ENCODE measurements at places on chromosomes 2 and 18.
A peak's percentile ranks its signal among the peaks of the same experiment; 100 is the strongest.

GRCh38 chr18:77145364-77145901 lies 12.8 kb upstream of the MBP start:
- DNase-seq: no peak

GRCh38 chr2:190849774-190850173 lies 30.8 kb upstream of the GLS start:
- no peak for DNase-seq

GRCh38 chr2:207320381-207321159 lies 154.8 kb upstream of the KLF7 start:
- no peak for DNase-seq

DNA sequence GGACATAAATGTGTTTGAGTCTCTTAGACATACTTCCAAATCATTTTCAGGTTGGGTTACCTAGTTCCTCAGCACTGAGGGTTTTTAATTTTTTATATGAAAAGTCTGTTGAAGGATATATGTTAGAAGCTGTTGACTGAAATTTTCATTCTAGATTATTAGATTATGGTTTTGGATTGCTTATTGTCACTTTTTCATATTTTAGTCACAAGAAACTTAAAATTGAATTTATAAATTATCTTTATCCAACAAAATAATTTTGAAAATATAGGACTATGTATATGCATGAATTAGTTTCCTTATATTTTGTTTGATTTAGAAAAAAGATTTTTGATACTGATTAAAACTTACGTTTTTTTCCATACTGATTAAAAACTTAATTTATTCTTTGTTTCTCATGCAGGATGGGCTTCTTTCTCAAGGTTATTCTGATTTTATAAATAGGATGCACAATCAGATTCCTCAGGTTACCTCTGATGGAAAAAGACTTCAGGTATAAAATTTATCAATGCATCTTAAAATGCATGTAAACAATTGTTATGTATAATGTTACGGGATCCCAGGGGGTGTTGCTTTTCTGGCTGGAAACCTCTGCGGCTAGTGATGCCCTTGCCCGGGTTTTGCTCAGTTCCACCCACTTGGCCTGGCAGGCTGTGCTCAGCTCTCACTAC lies 26.2 kb downstream of the DDX1 start:
- no peak for DNase-seq

GRCh38 chr2:86107031-86107430 lies 996 bp downstream of the PTCD3 start:
- no peak for DNase-seq

- no peak for DNase-seq
Observed at GRCh38 chr2:18345848-18346247, 214.6 kb downstream of the RDH14 start.

GRCh38 chr2:241842620-241843211 lies 16.0 kb downstream of the PDCD1 start:
- DNase-seq: no peak

DNA sequence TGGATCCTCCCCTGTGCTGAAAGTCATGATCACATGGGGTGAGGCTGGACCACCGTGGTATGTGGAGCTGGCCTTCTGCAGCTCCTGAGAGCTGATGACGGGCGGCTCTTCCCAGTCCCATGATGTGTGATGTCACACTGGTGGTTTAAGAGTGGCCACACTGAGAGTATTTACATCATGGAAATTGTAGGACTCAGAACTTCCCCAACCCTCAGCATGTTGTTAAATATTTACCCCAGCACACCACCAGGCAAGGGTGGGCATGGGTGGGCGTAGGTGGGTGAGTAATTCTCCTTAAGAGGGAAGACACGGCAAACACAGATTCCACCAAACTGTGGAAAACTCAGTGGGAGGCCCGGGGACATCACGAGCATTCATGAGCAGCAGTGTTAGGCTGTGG lies 106.8 kb downstream of the ALPK2 start:
- DNase-seq: no peak

DNA sequence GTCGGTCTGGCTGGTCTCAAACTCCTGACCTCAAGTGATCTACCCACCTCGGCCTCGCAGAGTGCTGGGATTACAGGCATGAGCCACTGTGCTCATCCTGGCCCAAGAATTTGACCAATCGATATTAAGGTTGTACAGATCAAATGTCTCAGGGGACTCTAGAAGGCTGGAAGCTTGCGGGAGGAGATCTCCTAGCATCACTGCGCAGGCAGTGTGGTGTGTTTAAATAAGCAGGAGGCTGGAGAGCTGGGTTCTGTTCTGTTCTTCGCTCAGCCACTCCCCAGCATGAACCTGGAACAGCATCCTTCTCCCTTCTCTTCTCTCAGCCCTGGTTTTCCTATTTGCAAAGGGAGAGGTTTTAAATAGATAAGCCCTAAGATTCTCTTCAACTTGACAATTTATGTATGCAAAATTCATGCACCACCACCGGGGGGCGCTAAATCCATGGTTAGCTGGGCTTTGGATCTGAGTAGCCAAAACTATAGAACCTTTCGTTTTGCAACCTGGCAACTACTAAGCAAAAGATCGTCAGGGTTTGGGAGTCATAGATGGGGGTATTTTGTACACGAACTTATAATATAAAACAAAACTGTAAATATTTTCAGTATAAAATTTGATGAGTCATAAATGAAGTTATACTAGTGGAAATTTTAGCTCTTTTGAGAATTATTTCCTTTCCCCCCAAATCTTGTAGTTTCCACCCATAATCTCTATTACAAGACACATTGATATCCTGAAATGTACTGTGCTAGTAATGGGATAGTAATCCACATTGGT lies 60.6 kb downstream of the SLC16A14 start:
- peak; percentile 51 for DNase-seq

DNA sequence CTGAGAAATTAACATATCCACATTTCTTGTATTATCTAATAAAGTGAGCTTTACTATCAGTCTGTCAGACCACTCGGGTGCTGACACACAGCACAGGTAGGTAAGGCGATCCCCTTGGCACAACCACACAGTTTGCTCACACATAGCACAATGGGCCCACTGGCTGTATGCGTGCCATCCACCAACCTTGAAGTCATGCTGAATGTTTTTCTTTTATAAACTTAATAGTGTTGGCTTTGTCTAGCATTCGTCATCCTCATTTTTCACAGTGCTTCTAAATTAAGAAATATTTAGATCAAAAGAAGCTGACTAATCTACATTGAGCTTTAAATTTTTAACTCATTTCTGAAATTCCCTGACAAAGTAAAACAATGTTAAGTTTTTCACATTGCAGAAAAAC lies 50.0 kb upstream of the PAPOLG start:
- no peak for DNase-seq

DNA sequence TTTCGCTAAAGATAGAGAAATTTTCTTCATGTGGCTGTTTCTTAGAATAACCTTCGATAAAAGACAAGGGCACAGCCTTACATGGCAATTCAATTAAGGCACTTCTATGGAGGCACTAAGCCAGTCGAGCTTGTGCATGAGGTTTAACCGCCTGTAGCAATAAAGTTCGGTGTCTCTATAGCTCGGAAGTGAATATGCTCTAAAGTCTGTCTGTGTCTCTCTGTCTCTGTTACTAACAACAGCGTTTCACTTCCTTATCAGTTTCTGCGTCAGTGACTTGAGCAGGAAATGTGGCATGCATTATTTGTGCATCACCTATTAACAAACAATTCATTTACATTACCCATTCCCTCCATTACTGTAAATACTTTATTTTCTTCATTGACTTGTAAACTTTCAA lies 365.1 kb upstream of the NETO1 start:
- no peak for DNase-seq

DNA sequence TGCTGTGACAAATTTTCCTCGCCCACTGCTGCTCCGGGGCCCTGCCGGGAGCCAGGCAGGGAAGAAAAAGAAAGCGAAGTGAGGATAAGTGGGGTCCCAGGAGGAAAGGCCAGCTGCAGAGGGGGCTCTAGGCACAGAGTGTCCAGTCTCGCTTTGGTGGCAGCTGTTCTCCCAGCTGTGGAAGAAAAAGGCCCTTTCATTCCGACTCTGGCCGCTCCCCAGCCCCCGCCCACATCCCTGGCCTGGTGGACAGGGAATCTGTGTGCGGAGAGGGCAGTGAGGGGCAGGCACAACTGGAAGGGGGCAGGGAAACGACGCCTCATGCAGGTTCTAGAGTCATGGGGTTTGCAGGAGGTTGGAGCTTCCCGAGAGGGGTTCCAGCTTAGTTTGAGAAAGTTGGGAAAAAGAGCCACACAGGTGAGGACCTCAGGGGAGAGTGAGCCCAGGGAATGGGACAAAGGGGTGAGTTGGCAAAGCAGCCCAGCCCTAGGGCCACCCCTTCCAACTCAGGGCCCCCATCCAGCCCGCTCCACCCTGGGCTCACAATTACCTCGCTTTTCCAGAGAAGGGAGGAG lies 1.8 kb downstream of the RTKN start:
- DNase-seq: no peak

Data from NCI-H1436 (cell line).